ENCODE measurements at places on chromosomes 3 and 15.
A peak's percentile ranks its signal among the peaks of the same experiment; 100 is the strongest.

- DNase-seq, result no peak
These were observed 199.8 kb downstream of the UBE2E2 start for GRCh38 chr3:23402728-23403492.

DNA sequence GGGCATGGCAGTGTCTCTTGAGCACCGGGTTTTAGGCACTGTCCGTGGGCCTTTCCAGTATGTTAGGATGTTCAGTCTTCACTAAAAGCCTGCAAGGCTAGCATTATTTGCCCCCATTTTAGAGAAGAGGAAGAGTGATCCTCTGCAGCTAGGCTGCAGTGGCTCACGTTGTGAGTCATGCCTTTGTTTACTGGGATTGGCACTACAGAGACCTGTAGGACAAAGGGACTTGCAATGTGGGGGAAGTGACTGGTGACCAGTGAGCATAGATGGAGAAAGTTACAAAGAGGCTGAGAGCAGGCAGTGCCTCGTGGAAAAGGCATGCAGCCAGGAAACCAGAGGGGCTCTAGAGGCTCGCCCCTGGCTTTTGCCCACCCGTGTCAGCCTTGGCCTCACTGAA is 26.8 kb upstream of the CPNE9 start:
- DNase-seq, result no peak

GRCh38 chr15:101206176-101206591 is 45.7 kb downstream of the CHSY1 start:
- DNase-seq, result peak; percentile 29

DNA sequence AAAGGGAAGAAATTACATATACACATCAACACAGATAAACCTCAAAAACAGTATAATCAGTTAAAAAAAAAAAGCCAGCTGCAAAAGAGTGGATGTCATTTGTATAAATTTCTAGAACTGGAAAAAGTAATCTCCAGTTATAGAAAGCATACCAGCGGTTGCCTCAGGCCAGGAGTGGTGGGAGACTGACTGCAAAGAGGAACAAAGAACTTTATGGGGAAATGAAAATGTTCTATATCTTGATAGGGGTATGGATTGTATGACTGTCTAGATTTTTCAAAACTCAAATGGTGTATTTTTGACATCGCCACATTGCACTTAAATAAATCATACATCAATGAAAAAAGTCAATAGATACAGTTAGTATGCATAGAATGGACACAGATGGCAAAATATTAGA is 241.6 kb downstream of the SCAPER start:
- no peak for DNase-seq

DNA sequence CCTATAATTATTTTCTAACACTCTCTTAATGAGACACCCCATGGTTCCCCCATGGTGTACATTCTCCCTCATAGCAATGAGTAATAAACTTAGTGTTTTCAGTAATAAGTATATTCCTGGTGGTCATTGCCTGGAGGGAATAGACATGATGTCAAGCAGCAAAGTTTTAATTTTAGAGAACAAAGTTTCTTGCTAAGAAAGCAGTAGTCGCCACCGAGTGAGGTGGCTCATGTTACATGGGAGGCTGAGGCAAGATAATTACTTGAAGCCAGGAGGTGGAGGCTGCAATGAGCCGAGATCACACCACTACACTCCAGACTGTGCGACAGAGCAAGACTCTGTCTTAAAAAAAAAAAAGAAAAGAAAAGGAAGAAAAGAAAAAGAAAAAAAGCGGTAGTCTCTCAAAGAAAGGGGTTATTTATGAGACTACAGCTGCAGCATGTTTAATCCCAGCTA is 2.4 kb upstream of the ELP6 start:
- DNase-seq, result no peak

- no peak for DNase-seq
These were observed 137.3 kb downstream of the KCNMB2 start for GRCh38 chr3:178673529-178673928.

GRCh38 chr3:13106308-13107001 is 33.2 kb upstream of the IQSEC1 start:
- no peak for DNase-seq

DNA sequence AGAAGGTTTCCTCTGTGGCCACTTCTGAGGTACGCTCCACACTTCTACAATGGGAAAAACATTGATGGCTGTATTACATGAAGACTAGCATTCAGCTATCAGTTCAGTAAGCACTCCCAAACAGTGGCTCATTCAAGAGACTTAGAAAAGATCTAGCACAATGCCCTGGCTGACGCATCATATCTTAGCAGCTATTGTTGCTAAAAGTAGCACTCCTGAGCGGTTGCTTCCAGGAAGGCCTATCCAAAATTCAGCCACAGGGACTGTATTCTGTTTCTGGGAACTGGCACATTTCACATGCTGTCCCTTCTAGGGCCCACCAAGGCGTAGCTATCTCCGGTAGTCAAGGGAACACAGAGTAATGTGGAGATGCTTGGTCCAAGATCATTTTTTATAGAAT is 21.2 kb upstream of the SPRED1 start:
- no peak for DNase-seq

DNA sequence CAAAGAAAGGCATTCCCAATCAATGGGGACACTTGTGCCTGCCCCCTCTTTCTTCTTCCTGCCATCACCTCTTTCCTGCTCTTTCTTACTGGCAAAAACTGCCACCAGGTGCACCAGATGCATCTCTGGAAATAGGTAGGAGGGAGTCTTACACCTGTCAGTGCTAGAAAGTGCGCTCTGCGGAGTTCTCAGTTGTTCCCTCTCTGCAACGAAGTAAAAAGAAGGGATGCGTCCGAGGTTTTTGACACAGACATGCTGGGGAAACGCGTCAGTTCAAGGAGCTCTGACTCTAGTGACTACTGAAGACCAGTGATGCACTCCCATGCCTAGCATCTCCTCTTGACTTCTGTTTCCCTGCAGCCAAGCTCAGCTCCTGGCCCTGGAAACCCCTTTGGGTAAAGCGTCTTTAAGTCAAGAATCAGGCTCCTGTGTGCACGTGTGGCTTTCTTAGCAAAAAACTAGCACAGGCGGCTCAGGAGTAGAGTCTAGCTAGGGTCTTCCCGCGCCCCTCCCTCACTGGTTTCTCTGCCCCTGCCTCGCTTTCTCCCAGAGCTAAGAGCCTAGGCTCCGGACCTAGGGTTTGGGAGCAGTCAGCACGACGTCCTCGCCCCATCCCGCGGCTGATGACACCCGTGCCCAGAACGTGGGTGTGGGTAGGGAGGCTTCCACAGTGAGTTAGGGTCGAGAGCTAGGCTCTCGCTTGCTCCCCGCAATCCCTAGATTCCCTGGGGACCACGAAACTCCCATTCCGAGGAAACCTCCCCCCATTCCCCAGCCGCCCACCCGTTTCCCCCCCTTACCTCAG is 564 bp upstream of the GRM7 start:
- no peak for DNase-seq

DNA sequence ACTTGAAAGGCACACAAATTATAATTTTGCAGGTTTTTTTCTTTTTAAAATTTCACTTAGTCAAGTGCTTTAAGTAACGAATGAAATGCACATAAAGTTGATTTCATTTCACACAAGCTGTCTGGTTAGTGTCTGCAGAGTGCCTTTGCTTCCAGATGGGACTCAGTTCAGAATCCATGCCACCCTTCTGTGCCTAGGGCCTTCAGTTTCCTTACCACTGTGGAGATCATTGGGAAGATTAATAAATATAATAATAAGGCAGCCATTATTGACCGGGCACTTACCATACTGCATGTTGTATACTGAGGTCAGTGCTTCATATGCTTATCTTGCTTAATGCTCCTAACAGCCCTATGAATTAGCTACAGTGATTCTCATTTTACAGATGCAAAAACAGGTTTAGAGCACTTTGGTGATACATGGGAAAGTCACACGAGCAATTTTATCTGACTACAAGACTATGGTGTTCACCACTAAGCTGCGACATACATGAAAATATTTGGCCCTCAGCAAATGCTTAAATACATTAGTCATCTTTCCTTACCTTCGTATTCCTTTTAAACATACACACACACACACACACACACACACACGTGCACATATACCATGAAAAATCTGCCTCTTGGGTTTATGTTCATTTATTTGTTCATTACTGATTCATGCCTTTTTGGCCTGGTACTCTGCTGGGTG is 3.1 kb downstream of the NMNAT3 start:
- no peak for DNase-seq

DNA sequence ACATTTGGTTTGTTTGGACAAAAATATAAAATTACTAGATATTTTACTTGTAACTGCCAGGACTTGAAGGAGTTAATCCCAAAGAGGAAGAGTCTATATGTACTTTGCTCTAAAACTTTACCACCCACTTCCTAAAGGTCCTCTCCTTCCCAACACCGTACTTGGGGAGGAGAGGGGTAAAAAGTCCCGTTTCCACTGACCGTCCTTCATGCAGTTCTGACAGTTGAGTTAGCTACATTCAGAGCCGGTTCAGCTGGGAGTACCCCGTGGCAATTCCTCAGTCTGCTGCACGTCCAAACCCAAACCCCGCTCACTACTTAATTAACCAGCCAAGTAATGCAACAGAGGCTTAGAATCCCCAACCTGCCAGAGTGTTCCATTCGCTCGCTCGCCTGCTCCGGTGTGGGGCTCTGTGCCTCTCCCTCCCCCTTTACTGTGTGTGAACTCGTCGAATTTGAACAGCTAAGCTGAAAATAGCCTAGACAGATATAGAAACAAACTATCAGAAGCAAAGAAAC is 519.7 kb downstream of the FOXP1 start:
- peak; percentile 21 for DNase-seq

- DNase-seq, result no peak
These were observed 3.8 kb downstream of the DCBLD2 start for GRCh38 chr3:98897701-98898100.

DNA sequence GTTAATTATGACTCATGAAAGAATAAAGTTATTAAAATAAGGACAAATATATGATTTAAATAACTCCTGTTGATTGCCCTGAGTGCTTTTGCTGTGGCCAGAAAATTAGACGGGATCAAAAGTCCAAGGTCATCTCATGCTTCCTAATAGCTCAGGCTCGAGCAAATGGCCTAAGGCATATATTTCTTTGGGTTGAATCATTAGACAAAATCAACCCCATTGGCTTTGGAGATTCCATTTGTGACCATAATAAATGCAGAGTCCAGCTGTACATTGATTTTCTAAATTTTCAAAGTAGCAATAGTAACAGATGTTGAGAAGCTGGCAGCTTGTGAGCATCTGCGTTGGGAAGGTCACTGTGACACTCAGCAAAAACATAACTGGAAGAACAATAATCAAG is 464.5 kb upstream of the TGFBR2 start:
- no peak for DNase-seq

- no peak for DNase-seq
These were observed 293.0 kb upstream of the TRIM42 start for GRCh38 chr3:140384876-140385275.

DNA sequence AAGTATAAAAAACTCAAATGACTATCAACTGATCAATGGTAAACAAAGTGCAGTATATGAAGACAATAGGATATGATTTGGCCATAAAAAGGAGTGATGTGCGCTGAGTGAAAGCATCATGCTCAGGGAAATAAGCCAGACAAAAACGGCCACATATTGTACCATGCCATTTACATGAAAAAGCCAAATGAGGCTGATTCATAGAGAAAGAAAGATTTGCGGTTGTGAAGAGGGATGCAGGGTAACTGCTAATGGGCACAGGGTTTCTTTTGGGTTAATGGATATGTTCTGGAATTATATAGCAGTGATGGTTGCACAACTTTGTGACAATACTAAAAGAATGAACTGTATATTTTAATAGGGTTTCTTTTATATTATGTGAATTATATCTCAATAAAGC is 877.2 kb upstream of the CFAP20DC start:
- DNase-seq, result no peak

GRCh38 chr3:122681284-122681973 is 790 bp downstream of the PARP14 start:
- DNase-seq, result peak; percentile 22

GRCh38 chr3:126870608-126871210 is 112.2 kb upstream of the PLXNA1 start:
- no peak for DNase-seq

DNA sequence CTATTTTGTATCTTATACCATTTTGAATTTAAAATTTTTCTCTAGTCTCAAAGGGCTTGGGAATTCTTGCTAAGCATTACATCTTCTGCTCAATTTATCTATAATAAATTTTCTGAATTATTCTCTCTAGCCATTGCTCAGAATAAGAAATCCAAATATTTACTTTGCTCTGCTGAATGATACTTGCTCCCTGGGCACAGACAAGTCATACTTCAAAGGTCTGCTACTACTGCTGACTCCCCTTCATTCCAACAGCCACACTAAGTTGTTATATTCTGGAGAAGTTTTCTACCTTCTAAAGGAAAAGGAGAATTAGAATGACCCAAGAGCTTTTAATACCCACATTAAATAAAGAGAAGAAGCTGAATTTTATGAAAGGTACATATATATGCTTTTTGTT is 460.3 kb upstream of the ZNF717 start:
- no peak for DNase-seq

GRCh38 chr3:159982442-159982974 is 6.1 kb upstream of the IL12A start:
- DNase-seq, result no peak

GRCh38 chr3:178320456-178321351 is 215.5 kb upstream of the KCNMB2 start:
- no peak for DNase-seq

- DNase-seq, result no peak
These were observed 107.6 kb downstream of the LRRK1 start for GRCh38 chr15:101026656-101027272.

DNA sequence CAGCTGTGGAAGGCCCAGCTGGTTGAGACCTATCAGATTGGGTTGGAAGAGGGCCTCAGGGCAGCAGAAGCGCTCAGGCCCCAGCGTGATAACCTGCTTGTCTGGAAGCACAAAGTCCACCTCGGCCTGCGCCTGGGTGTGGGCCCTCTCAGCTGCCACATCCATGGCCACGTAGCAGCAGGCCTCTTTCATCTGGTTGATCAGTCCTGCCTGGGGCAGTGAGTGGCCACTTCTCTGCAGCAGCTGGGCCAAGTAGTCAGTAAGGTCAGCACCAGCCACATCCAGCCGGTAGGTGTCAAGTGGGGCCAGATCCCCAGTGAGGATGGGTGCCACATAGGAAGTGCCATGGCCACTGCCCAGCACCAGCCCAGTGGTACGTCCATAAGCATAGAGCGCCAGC is 3.9 kb upstream of the CAMKV start:
- DNase-seq, result no peak

Measured in T-cell (primary cell).